Dorsolateral prefrontal cortex (tissue), 122 donors: ENCODE measurements at places on chromosomes 5 and 9.

DNA sequence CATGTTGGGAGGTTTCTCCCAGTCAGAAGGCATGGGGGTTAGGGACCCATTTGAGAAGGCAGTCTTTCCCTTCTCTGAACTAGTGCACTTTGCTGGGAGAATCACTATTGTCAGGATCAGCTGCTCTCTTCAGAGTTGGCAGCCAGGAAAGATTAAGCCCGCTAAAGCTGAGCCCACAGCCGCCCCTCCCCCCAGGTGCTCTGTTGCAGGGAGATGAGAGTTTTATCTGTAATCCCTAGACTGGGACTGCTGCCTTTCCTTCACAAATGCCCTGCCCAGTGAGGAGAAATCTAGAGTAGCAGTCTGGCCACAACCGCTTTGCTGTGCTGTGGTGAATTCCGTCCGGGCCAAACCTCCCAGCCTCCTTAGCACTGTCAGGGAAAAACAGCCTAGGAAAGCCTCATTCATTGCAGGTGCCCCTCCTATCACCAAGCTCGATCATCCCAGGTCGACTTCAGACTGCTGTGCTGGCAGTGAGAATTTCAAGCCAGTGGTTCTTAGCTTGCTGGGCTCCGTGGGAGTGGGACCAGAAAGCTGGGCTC lies 69.8 kb downstream of the CNTLN start:
- DNase-seq = no peak

DNA sequence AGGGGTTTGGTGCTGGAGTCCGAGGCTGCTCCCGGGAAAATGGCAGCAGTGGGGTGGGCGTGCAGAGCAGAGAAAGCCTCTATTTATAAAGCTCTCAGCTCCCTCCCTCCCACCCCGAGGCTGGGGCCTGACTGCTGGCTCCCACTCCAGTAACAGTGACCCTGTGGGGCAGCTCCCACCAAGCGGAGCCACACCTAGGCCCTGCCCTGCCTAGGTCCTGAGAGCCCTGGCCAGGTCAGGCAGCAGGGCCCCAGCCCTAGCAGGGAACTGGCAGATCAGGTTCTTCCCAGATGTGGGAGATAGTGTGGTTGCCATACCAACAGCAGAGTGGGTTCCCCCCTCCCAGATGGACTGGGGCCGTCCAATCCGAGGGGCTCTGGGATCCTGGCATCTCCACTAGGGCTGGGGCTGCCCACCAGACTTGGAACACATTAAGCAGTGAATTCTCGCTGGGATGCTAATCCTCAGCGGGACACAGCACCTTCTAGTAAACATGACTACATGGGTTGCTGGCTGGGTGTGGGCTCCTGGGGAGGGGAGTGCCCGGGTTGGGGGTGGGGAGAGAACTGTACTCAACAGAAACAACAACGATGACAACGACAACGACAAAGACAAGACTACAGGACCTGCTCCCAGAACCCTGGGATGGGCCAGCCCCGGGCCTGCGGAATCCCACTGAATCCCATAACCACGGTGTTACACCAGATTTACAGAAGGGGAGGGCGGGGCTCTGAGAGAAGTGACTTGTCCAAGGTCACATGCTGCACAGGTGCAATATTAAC lies 1.5 kb downstream of the SH3GLB2 start:
- peak; percentile 34 for DNase-seq

DNA sequence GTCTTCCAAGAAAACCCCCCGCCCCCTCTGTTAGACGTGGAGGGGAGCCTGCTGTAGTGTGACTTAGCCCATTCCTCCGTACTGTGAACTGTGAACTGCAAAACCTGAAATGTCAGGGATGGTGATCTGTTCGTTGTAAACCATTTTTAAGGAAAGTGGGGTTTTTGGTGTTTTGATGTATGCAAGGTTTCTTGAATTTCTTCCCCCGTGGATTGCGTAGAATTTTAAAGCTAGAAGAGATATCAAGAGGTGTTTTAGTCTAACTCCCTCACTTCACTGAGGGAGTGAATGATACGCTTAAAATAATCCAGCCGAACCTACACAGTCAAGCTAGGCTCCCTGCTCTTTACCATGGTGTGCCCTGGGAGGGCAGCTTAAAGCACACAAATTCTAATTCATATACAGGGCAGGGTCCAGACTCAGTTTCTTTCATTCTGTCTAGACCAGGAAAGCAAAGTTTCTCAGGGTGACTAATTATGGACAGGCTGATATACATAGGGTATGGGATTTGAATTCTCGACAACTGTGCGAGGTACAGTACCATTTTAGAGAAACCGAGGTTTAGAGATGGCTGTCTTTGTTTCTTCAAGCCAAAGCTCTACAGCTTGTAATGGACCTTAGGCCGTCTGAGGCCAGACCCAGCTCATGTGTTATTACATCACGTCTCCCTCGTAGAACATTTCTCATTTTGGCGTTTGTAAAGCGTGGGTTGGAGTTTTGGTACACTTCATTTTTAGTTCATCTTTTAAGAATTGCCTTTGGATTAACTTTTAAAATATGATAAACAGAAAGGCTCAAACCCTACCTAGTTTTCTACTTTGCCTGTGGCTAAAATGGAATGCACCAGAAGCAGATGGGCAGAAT lies 2.7 kb downstream of the PTGER4 start:
- DNase-seq = no peak

GRCh38 chr5:155729684-155730059 lies 597.3 kb upstream of the SGCD start:
- peak; percentile 12 for DNase-seq

GRCh38 chr5:102801371-102801770 lies 46.3 kb downstream of the PAM start:
- no peak for DNase-seq

- DNase-seq = no peak
These were observed 179.7 kb upstream of the ISL1 start for GRCh38 chr5:51203598-51203997.

- no peak for DNase-seq
These were observed 299.0 kb downstream of the FBXL7 start for GRCh38 chr5:15799014-15799413.

GRCh38 chr5:172904643-172905345 lies 54.4 kb upstream of the RPL26L1 start:
- DNase-seq = no peak

- DNase-seq = no peak
These were observed 25.2 kb downstream of the CCL28 start for GRCh38 chr5:43386960-43387362.

DNA sequence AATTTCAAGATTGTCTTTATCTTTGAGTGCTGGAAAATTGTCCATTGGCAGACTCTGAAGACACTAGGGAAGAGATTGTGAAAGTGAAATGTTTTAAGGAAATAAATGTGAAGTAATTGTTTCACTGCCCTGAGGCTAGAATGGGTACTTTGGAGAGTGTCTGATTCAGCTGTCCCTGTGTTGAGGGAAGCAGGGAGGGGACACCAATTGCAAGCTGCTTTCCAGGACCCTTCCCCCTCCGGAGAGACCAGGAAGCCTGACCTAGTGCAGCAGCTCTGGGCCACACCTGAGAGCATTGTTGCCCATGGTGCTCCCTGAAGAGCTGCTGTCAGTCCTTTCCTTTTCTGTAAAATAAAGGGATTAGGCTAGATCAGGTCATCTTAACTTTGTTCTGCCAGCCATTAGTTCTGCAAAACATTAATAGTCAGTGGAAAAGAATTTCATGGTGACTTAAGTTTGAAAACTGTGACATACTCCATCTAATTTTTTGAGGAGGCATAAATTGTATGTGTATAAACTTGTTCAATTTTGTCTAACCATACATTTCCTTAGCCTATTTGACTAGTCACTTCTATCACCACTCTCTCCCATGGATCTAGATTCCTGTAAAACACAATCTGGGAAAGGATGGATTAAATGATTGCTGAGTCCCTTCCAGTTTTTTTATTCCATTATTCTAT lies 18.8 kb downstream of the MAP1B start:
- DNase-seq = no peak

DNA sequence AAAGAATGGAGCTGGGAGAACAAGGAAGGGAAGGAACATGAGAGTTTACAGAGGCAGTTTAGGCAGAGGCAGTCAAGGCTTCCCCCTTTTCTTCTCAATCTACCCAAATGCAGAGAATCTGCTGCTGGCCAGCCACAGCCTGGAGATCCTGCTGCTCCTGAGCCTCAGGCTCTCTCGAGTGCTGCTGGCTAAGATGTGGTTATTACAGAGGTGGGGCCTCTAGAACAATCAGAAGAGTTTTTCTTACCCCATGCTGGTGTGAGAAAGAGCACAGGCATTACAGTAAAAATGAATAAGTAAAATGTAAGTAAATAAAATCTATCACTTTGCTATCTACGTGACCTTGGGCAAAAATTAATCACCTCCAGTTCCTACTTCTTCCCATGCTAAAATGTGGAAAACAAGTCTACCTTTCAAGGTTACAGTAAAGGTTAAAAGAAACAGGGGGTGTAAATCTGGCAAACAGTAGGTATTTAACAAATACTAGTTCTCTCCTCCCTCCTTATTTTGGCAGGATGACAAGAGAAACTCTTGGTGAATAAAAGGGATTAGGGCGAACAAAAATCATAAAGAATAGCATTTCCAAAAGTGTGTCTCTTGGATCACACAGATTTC lies 31.1 kb downstream of the FBXW11 start:
- DNase-seq = no peak

DNA sequence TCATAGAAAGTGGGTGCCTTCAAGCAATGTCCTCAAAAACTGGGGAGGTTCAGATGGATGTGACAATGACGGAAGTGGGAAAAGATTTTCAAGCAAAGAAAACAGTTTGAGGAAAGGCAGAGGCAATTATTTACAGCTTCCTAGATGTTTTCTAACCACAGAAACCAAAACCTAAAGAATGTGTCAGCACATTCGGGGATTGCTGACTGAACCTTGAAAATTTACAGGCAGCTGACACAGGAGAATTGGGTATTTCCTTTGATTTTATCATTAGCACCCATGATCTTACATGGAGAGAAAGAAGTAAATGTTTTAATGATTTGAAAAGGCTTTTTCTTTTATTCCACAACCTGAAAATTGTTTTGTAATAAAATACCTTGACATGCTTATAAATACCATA lies 369.0 kb downstream of the ACTL7B start:
- no peak for DNase-seq

- no peak for DNase-seq
These were observed 111.8 kb downstream of the DAPK1 start for GRCh38 chr9:87609486-87609885.

DNA sequence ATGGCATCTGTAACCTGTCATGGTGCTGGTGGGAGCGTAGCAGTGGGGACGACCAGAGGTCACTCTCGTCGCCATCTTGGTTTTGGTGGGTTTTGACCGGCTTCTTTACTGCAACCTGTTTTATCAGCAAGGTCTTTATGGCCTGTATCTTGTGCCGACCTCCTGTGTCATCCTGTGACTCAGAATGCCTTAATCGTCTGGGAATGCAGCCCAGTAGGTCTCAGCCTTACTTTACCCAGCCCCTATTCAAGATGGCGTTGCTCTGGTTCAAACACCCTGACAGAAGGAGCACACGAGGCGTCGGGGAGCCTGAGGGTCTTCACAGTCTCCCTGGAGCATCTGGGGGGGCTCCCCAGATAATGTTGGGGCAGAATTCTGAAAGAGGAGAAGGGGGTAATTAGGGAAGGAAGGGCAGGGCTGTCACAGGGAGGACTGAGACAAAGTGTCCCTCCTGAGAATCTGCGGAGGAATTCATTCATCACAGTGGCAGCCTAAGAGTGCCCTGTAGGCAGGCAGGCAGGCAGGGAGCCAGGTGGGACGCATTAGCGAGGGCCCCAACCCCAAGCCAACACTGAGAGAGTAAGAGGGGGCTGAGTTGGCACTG lies 21.3 kb upstream of the NCS1 start:
- DNase-seq = no peak

DNA sequence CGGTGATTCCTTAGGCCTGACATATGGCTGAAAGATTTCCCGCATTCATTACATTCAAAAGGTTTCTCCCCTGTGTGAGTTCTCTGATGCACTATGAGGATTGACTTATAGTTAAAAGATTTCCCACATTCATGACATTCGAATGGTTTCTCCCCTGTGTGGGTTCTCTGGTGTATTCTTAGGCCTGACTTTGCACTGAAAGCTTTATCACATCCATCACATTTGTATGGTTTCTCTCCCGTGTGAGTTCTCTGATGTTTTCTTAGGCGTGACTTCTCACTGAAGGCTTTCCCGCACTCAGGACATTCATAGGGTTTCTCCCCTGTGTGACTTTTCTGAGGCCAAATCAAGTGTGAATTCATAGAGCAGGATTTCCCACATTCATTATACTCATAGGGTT lies 35.8 kb downstream of the ZNF782 start:
- DNase-seq = no peak

GRCh38 chr9:113851873-113852272 lies 24.2 kb upstream of the ZNF618 start:
- no peak for DNase-seq

DNA sequence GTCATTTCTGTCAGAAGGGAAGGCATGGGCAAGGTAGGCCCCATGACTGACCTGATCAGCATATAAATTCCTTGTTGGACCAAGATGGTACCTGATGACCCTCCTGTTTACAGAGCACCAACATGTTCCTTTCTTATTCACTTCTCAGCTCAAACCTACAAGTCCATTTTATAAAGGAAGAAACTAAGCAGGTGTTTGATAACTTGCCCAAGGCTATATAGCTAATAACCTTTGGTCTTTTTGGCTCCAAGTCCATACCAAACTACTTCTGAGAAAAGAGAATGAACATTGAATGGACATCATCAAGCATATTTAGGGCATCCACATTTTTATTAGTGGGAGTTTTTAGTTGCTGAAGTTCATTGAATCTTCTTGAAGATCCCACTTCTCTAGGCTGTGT lies 125.2 kb downstream of the GALNT10 start:
- DNase-seq = no peak

DNA sequence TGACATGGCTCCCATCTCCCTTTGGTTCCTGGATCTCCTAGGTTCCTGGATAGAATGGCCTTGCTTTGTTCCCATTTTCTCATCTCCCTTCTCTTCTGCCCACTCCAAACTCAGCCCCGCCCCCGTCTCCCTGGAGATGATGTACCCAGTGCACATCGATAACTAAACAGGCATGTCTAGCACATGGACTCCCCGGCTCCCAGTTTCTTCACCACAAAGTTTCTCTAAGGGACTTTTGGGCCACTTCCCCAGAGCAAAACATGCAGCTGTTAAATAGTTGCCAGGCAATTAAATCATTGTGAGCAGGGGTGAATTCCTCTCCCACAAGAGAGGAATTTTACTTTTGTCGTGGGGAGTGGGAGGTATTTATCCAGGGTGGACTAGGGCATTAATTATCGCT lies 259.0 kb downstream of the GADD45G start:
- DNase-seq = no peak

- no peak for DNase-seq
These were observed 25.8 kb downstream of the COL23A1 start for GRCh38 chr5:178564397-178564796.
